ENCODE measurements at places on chromosomes 13 and 19.
A peak's percentile ranks its signal among the peaks of the same experiment; 100 is the strongest.

GRCh38 chr19:47475465-47475864 lies 3.8 kb upstream of the SLC8A2 start:
- no peak for DNase-seq

- DNase-seq, result no peak
These were observed 1.3 kb downstream of the RFX1 start for GRCh38 chr19:14004619-14005348.

- no peak for DNase-seq
These were observed 67.1 kb upstream of the HTR2A start for GRCh38 chr13:46963904-46964303.

DNA sequence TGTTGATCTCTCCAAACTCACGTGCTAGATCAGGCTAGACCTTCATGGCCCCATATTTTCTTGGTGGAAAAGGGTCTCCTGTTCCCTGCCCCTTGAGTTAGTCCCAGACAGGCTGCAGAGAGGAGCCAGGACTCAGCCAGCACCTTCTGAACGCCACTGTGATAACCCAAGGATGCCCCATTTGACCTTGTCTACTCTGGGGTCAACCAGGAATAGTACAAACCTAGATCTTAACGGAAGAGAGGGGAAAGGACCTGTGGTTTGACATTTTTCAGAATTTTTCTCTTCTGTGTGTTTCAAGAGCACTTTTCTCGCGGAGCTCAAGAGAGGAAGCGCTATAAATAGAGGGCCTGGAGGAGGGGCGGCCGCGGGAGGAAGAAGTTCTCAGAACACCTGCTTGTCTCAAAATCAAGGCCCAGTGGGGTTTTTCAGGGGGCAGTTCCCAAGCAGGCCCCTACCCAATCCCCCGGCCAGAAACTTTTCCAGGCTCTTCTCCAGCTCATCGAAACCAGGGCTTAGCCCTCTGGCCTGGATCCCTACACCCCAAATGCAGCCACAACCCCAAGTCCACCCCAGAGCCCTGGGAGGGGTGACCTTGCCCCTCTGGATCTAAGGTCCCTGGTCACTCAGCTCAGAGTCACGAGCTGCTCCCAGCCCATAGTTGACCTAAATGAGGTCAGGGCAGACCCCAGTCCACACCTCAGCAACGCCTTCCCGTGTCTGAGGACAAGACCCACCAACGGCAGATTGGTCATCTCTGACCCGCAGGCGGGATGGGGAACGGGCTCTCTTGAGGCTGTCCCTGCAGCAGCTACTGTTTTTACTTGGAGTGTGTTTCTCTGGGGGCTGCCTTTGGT lies 75.6 kb upstream of the TM9SF2 start:
- no peak for DNase-seq

- DNase-seq, result peak; percentile 28
These were observed 587 bp downstream of the TMEM238 start for GRCh38 chr19:55383279-55384130.

- no peak for DNase-seq
These were observed 6.5 kb downstream of the PLPPR3 start for GRCh38 chr19:815079-815774.

DNA sequence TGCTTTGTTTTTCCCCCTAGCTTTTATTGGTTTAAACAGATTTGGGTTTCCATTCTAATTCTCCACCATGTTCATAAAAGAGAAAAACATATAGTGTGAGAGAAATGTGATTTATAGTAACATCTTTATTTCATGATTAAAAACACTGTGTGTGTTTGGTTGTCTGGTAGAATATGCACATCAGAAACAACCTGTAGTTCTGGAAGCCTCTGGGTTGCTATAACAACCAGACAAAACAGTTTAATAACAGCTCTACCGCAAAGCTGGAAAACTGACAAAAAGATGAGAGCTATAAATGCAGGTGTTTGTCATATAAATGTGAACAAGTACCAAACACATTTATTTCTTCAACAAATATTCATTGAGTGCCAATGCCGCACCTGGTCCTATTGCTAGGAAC lies 9.8 kb downstream of the KBTBD6 start:
- DNase-seq, result peak; percentile 56

DNA sequence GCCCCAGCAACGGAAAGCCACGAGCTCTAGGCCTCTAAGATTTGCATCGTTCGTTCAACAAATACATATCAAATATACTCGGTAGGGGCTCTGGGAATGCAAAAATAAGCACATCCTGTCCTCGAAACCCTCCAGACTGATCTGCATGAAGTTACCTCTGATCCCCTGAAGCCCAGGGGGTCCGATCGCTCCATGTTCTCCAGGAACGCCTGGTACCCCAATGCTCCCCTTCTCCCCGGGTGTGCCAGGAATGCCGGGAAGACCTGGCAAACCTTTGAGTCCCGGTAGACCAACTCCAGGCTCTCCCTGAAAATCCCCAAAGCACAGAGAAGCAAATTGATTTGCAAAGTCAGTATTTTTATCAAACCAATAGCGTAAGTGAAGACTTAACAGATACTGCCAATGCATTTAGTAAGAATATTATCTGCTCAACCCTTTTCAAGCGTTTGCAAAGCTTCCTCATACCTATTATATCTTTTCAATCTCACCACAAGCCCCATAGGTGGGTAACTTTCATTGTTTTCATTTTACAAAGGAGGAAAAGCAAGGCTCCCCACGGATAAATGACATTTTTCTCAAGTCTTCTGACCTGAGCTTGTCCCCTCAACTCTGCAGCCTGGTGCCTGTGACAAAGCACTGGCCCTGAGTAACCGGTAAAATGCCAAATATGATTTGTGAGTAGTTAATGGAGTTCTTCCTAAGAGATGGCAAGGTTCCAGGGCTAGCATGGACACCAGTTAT lies 127.7 kb downstream of the COL4A1 start:
- DNase-seq, result no peak

DNA sequence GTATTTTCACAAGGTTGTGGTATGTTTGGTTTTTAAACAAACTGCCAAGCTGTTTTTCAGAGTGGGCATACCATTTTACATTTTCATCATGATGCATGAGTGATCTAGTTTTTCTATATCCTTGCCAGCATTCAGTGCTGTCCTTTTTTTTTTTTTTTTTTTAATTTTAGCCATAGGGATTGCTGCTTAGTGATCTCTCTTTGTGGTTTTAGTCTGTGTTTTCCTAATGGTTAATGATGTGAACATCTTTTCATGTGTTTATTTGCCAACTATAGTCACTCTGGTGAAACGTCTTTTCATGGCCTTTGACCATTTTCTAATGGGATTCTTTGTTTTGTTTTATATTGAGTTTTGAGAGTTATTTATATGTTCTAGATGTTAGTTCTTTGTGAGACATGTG lies 59.7 kb downstream of the SHISA2 start:
- DNase-seq, result no peak

DNA sequence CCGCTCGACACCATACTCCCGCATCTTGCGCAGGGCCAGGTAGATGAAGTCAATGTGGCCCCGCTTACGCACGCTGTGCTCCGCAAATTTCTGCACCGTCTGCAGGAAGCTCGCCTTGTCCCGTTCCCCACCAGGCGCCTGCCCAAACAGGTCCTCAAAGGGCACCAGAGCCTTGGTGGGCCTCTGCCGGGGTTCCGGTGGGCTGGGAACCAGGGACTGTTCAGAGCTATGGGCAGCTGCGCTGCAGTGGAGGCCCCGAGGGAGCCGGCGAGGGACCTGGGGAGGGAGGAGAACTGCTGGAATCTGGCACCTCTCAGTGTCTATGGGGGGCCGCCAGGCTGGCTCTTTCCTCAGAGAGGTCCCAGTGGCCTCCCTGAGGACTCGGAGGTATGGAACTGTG lies 8.3 kb upstream of the ZNF653 start:
- DNase-seq, result no peak

DNA sequence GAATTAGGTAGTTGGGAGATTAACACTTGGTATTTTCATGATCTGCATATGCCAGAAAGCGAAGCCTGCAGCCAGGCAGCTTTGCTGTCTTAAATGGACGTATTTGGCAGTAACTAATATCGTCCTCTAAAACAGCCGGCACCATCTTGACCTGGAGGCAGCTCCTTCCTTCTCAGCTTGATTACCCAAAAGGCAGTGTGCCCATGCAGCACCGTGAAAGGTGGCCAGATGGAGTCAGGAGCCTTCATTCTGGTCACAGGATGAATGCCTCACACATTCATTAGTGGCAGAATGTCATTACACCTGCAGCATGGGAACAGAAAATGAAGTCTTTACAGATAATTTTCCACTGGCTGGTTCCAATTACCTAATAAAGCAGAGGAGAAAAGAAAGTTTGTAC lies 59.0 kb upstream of the FLT1 start:
- no peak for DNase-seq

GRCh38 chr19:5664515-5664914 lies 15.8 kb downstream of the MICOS13 start:
- no peak for DNase-seq

DNA sequence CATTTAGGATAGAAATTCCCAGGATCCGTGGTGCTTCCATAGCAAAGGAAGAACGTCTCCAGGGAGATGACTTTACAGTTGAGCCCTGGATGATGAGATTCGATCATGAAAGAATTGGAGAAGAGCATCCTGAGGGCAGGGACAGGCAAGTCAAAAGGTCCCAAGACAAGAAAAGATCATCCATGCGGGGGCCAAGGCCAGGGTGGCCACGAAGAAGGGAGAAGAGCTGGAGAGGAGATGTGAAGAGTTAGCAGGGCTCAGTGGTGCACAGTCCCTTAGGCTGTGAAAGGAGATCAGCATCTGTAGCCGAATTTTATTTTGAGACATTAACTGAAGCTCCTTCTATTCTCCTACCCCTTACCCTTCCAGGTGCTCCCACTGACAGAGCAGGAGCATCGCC lies 28.9 kb downstream of the OR10H4 start:
- no peak for DNase-seq

DNA sequence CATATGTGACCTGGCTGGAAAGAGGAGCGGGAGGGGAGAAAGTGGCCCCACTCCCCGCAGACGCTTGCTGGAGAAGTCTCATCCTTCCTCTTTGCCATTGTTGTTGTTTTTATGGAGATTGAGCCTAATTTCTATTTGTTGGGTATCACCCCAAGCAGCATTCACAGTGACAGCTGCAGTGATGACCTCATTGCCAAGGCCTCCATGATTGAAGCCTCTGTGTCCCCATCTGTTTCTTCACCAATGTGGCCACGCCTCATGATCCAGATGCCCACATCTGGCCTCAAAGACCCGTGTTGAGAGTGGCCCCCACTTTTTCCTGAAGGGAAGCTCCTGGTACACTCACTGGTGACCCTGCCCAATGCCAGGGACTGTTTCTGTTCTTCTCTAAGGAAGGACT lies 154.2 kb downstream of the SLC7A1 start:
- no peak for DNase-seq

DNA sequence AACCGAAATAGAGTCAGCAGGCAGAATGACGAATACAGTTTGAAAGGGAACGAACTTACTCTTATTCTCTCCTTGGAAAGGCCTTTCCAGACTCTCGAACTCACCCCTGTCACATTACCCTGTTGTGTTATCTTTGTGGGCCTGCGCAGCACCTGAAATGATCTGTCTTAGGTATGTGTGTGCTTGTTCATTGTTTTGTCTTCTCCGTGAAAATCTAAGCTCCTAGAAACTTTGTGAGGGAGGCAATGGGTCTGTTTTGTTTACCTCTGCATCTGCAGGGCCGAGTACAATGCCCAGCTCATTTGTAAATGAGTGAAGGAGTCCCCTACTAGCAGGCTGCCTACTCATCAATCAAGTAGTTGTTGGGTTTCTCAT lies 19.6 kb downstream of the HMGB1 start:
- DNase-seq, result peak; percentile 49

DNA sequence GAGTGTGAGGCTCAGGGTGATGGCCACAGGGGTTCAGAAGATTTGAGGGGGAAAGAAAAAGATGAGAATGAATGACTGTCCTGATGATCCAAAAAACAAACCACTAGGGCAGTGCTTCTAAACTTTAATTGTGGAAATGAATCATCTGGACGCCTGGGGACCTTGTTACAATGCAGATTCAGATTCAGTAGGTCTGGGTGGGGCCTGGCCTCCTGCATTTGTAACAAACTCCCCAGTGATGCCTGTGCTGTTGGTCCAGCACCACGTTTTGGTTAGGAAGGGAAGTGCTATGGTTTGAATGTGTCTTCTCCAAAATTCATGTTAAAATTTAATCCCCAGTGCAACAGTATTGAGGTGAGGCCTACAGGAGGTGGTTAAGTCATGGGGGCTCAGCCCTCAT lies 49.5 kb upstream of the KPNA3 start:
- no peak for DNase-seq

- DNase-seq, result no peak
These were observed 106.8 kb downstream of the DHRS12 start for GRCh38 chr13:51697181-51697580.

DNA sequence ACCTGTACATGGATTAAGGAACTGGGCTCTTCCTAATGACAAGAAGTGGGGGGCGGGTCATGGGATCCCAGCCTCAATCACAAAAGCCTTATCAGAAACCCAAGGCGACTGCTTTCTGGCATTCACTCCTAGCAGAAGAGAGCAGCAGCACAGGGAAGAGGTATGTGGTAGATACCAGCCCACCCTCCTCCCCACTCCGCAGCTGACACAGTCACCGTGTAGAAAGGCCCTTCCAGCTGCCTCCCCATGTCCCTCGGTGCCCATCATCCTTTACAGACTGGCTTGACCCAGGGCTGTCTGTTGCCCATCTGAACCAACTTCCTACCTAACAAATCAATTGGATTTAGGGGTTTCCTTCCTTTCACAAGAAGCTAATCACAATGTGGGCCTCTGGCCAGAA lies 3.1 kb upstream of the DHRS12 start:
- DNase-seq, result no peak

- DNase-seq, result no peak
These were observed 22.8 kb upstream of the SIGLEC11 start for GRCh38 chr19:49983645-49984229.

- no peak for DNase-seq
These were observed 224.7 kb downstream of the GGACT start for GRCh38 chr13:100363874-100364273.

DNA sequence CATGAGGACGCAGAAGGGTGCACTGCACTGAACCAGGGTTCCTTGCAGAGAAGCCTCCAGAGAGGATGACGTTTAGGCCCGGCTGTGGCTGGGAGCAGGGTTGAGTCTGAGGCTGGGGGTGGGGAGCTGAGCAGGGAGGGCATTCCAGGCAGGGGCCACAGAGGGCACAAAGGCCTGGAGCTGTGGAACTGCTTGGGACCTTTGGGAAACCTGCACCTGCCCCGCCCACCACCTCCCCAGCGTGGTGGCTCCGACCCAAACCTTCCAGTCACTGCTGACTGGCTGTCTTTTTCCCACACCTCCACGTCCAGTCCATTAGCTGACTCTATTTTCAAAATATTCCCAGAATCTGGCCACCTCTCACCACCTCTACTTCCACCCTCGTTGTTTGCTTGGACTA lies 4.9 kb upstream of the LMTK3 start:
- DNase-seq, result no peak

GRCh38 chr13:38872693-38873092 lies 117.9 kb downstream of the STOML3 start:
- DNase-seq, result no peak

- no peak for DNase-seq
These were observed 231.9 kb downstream of the COG6 start for GRCh38 chr13:39887387-39887786.
